AG09319 (cell line): ENCODE measurements at places on chromosomes 3 and 15.

DNA sequence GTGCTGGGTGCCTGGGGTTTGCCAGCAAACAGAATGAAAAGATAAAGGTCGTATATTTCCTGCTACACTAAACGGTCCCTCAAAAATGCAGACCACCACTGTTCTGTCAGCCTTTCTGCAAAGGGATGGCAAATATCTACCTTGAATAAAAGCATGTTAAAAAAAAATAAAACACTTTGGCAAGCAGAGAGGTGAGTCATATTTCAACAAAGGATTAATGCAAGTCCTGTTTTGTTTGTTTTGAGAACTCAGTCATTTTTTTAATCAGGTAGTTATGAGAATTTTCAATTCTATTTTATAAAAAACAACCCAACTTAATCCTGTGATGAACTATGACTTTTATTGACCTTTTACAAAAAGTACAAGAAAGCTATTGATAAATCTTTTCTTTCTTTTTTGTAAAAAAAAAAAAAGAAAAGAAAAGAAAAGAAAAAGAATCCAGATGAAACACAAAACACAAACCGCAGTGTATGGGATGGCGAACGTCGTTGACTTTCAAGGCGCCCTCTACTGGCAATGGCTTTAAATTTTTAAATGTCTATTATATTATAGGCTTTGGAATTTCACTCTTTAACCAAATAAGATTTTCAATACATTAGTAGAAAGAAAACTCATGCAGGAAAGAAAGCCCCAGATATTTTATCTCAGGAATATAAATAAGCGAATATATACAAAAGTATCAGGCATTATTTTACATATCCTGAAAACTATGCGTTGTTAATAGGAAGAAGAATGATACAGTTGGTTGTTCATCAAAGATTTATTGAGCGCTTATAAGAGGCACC is 87.8 kb downstream of the NCEH1 start:
- DNase-seq: no peak

GRCh38 chr15:38176691-38177090 is 75.9 kb upstream of the SPRED1 start:
- DNase-seq: no peak

GRCh38 chr3:155560594-155560993 is 184.3 kb downstream of the PLCH1 start:
- no peak for DNase-seq

DNA sequence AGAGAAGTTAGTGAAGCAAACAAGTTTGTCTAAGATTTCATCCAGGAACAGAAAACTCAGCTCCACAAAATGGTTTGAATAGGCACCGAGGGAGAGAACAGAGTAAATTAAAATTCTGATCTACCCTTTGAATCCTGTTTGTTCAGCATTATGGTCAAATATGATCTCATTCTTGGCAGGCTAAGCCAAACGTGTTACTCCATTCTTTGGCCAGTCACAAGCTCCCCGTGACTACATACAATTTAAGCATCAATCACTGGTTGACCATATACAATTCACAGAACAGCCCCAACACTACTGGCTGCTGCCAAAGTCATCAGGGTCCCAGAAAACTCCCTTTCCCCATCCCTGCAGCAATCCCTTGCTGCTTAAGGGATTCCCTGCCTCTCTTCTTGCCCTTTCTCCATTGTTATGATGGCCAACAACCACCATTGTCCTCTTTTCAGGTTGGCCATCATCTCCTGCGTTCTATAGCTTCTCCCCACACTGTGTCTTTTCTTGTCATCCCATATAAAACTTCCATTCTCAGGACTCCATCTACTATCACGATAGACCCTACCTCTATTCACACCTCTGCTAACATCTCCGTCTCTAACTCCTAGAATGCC is 46.3 kb downstream of the GOLIM4 start:
- DNase-seq: no peak

GRCh38 chr3:15819576-15819975 is 21.8 kb upstream of the ANKRD28 start:
- no peak for DNase-seq

- DNase-seq: peak; percentile 36
Measured at GRCh38 chr3:159252772-159253384, 451.0 kb downstream of the MFSD1 start.
